ENCODE measurements at places on chromosomes 5 and 9.

GRCh38 chr5:44046619-44047364, 342.4 kb downstream of the FGF10 start:
- no peak for DNase-seq

DNA sequence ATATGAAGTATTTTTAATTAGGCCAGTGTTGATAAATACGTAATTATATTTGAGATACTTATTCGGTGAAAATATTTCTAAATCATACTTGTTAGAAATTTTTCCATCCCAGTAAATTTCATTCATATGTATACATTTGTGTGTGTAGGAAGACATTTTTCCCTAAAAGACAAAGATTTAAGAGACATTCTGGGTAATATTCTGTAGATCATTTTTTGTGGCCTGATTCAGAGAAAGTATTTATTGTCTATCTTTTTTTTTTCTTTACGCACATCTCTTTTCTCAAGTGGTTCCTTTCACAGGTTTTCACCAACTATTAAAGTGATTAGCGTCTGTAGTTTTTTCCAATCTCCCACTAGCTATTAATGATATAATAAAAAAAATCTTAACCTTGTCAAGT, 224.1 kb downstream of the MEF2C start:
- DNase-seq: no peak

GRCh38 chr9:22244139-22245011, 202.2 kb upstream of the DMRTA1 start:
- DNase-seq: no peak

DNA sequence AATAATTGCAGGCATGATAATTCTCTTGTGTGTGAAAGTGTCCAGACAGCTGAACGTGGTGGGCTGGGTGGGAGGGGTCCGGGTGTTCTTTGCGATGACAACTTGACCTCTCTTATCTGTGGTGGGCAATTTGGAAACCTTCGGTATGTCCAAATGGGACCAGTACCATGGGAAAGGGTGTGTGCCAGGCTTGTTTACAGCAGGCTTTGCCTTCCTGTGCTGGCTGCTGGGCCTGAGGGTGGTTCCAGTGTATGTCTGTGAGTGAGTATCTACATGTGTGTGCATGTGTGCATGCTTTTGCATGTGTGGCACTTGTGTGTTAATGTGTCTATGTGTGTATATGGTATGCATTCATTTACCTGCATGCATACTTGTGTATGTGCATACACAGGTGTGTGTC, 166.4 kb downstream of the GADD45G start:
- no peak for DNase-seq

GRCh38 chr9:107112707-107113243, 170.3 kb upstream of the RAD23B start:
- DNase-seq: no peak

GRCh38 chr9:65449423-65449822, 164.4 kb upstream of the FOXD4L5 start:
- no peak for DNase-seq

- no peak for DNase-seq
Measured at GRCh38 chr9:94445863-94446262, 109.0 kb upstream of the PCAT7 start.

DNA sequence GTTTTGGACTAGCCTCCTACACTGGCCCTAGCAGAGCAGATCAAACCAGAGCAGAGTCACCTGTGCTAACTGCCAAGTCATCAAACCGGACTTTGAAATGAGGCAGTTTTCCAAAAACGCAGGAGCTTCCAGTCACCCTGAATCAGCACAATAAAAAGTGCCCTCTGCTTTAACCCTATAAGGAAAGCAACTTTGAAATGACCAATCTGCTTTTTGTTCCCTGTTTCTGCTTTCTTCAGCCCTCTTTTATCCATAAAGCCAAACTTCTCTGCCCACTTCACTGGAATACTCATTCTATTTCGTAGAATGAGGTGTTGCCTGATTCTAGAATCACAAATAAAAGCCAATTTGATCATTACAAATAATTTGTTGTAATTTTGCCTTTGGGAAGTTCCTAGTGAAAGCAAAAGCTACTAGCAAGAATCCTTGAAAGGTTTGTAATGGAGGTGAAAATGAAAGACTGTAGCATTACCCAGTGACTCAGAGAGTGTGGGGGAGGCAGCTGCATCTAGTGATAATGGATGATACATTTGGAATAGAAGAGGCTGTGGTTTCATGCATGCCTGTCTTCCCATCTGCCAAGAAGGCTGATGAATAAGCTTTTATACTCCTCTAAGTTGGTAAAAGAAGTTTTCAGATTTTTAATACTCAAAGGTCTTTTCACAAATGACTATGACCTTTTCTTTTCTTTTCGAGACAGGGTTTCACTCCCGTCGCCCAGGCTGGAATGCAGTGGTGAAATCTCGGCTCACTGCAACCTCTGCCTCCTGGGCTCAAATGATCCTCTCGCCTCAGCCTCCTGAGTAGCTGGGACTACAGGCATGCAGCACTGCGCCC, 14.9 kb downstream of the SPAAR start:
- DNase-seq: no peak

GRCh38 chr5:149389552-149390495, 10.7 kb upstream of the IL17B start:
- DNase-seq: no peak

- no peak for DNase-seq
Measured at GRCh38 chr5:11172484-11172883, 411.4 kb upstream of the DAP start.

DNA sequence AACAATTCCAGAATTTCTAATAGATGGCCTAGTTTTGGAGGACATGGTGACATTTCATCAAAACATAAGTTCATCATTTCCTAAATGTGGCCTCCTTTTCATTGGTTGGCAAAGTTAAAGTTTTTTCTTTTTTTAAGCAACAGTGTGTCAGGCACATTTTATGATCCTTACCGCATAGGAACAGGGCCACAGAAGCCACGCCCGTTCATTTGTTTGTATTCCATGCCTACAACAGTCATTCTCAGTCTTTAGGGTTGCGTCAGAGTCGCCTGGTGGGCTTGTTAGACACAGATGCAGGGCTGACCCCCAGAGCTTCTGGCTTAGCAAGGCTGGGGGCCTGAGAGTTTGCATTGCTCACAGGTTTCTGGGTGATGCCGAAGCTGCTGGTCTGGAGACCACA, 130.2 kb downstream of the HSD17B3 start:
- no peak for DNase-seq

DNA sequence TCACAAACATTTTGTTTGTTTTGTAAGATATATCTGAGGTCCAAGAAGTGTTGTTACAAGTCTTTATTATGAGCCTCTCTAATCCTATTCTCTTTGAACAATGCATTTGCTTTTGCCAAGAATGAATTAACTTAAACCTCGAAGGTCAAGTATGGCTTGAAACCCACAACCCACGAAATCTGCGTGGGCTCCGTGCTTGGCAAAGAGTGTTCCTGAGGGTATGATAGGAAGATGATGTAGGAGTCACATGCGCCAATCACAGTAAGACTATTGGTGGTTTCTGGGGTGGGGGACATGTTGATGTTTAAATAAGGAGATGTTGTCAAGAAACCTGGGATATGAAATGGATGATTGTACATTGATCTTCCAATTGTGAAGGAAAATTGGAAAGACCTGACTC, 330.8 kb upstream of the RFX3 start:
- no peak for DNase-seq

- no peak for DNase-seq
Measured at GRCh38 chr9:95425910-95426551, 90.7 kb downstream of the PTCH1 start.

- no peak for DNase-seq
Measured at GRCh38 chr9:91150998-91151717, 210.6 kb downstream of the AUH start.

DNA sequence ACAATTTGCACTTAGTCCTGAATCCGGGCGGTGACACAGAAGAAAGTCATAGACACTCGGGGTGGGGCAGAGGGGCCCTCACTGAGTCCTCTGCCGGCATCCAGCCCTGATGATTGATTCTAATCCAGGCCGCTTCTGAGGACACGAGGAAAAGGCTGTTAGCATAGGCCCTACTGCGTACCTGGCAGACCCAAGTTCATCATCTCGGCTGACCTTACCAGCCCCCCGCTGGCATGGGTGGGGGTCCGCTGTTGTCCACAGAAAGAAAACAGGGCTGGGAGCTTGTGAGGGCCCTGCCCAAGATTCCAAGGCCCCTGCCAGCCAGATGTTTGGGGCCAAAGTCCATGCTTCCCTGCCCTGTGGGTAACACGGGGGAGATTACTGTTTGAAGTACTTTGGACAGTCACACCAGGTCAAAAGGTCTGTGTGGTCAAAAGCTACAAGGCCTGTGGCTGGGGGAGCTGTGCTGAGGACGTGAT, 24.5 kb downstream of the ERGIC1 start:
- DNase-seq: no peak

DNA sequence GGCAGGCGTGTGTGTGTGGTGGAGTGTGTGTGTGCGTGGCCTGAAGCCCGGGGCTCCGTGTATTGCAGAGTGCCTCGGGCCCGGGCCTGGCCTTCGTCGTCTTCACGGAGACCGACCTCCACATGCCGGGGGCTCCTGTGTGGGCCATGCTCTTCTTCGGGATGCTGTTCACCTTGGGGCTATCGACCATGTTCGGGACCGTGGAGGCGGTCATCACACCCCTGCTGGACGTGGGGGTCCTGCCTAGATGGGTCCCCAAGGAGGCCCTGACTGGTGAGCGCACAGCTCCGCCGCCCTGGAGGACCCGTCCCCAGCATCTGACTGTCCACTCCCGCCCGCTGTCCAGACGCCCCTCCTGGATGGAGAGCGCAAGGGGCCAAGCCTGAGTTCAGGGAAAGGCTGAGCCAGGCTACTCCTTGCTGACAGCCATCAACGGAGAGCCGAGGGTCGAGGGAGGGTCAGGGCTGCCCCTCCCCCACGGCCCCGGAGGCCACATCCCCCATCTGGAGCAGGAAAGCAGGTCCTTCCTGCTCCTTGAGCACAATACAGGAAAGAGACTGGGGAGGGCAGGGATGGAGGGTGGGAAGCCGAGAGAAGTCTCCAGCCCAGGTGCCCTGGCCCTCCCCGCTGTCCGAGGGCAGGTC, 18.4 kb downstream of the SLC6A18 start:
- no peak for DNase-seq

DNA sequence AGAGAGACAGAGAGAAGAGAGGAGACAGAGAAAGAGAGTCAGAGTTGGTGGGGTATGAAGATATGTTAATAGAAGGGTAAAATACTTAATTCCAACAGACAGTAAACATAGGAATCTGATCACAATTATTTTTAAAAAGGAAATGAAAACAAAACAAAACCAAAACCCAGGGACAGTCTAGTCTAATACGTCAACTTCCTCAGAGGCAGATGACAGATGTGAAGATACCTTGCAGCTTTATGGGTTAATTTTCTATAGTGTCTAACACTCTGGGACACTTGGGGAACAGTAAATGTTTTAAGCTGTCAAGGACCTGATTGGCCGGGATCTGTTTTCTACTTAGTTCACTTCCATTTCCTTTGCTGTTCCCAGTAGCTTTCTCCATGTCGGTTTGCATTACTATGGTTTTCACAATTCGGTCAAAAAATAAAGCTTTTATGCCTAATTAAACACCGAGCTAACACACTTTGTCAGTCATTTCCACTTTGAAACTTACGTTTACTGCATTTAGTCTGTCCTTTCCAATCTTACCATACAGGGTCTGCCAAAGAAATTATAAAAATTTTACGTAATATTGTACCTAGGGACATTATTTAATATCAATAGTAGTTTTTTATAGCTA, 216.5 kb downstream of the MCTP1 start:
- DNase-seq: no peak

GRCh38 chr9:13113216-13113615, 166.3 kb downstream of the MPDZ start:
- DNase-seq: no peak

GRCh38 chr9:68996462-68996861, 17.5 kb downstream of the PRKACG start:
- DNase-seq: no peak

GRCh38 chr9:318646-319045, 104.0 kb downstream of the DOCK8 start:
- DNase-seq: no peak

- no peak for DNase-seq
Measured at GRCh38 chr9:102966999-102967398, 28.1 kb upstream of the CYLC2 start.

DNA sequence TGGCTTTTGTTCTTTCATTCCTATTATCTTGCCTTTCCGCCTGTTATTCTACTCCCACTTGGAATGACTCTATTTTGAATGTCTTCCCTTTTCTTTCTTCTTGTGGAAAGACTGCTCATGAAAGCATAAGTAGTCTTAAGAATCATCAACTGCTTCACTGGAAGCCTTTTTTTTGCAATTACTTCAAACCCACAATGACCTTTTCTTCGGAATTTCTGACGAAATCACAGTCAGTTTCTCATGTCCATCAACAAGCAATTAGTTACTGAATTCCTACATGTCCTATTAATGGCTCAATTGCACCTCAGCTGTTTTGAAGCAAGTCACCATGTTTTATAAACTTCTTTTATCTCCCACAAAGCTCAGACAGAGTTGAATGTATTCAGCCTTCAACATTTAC, 196.2 kb downstream of the TARS1 start:
- DNase-seq: no peak

- no peak for DNase-seq
Measured at GRCh38 chr5:93510626-93511380, 70.2 kb downstream of the NR2F1-AS1 start.

GRCh38 chr5:133750356-133750755, 138.0 kb upstream of the FSTL4 start:
- no peak for DNase-seq

DNA sequence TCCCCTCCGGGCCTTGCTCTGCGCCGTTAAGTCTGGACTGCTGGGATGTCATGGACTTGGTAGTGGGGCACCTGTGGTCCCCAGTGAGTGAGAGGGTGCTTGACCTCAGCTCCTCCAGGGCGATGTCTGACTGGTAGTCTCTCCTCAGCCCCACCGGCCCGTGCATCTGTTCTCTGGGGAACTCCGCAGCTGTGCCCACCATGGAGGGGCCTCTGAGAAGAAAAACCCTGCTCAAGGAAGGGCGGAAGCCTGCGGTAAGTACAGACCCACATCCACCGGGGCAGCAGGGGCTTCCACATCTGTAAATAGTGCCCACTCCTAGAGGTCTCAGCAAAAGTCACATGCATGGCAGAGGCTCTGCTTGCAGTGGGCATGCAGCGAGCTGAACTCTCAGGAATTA, 52.6 kb upstream of the GARNL3 start:
- DNase-seq: no peak

DNA sequence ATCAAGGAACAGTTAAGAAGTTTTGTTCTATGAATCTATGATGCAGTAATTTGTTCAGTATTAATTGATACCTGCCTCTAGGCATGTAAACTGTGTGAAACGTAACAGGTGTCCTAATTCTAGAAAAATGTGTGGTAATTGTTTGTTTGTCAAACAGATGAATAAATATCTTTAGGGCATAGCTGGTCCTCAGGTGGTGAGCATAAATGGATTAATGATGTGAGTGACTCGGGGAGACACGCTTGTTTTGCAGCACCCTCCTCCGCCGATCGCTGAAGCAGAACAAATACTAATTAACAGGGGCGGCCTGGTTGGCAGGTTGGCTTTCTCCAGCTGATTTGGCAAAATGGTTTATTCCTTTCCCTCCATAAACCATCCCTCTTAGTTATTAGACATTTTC, 88.8 kb downstream of the TLE4 start:
- no peak for DNase-seq

- DNase-seq: no peak
Measured at GRCh38 chr5:40428126-40428525, 251.6 kb upstream of the PTGER4 start.

All from stimulated activated CD4-positive, alpha-beta T cell treated with anti-CD3 and anti-CD28 coated beads, TNF-alpha, amount 100 ng/mL, for 1 hour (primary cell).